ENCODE measurements at places on chromosomes 4 and X.

DNA sequence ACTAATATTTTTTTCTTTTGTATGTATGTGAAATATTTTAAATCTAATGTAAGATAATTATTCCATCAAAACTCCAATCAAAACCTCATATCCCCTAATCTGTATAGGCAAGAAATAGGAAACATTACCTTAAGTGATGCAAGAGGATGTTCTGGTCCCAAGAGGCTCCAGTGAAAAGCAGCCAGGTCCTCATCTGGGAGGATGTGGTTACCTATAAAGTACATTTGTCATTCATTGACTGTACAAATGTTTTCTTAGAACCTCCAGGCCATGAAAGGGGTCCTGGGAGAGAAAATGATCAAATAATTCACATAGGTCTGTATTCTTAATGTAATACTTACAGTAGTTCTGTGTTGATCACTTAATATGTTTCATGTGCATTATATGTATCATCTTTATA, 25.5 kb downstream of the FAM120C start:
- DNase-seq: no peak
- H3K4me1 ChIP-seq: peaks cover 2% of the 10 kb centered on the region
- no peaks in the 10 kb centered on the region for H3K27me3 ChIP-seq

DNA sequence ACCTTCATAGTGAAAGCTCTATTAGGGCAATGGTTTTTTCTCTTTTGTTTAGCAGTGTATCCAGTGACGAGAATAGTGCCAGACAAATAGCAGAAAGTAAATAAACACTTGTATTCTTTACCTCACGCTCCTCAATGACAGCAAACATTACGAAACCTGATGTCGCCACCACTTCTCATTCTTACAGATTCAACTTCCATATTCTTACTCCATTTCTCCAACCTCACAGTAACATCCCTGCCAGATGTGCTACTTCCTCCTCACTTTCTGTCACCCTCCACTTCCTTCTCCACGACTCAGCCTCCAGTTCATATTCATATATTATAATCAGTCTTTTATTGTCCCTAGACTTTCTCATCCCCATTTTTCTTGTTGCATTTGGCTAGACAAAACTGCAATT, 1956.2 kb upstream of the AGA start:
- H3K27ac ChIP-seq: no peak overlapping the region
- DNase-seq: no peak
- no peaks in the 10 kb centered on the region for H3K36me3 ChIP-seq
- no peaks in the 10 kb centered on the region for H3K27me3 ChIP-seq

DNA sequence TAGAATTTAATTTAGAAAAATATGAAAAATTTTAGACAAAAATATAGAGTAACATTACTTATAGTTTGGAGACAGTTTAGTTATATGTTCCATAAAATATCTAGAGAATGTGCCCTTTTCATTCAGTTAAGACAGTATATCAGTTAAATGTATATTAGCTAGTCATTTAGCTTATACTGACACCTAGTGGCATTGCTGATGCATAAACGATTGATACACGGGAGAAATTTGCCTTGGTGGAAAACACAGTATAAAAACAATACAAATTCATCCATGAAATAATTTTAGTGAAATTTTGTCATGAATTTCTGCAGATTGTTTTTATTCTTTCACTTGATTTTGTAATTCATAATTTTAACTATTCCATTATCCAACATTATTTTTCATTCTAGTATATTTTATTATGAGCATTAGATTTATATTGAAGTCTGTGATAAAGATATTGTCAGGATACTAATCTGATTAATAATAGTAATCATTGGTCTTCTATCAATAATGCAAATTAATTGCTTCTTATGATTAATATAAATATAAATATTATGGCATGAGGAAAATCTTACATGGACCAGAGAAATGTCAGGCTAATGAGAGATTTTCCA, 219.0 kb downstream of the TLL1 start:
- H3K36me3 ChIP-seq: no peaks in the 10 kb centered on the region
- no peak for DNase-seq
- no peaks in the 10 kb centered on the region for H3K4me1 ChIP-seq
- no peak overlapping the region for H3K4me3 ChIP-seq
- H3K27me3 ChIP-seq: peaks cover 7% of the 10 kb centered on the region
- H3K27ac ChIP-seq: no peak overlapping the region

DNA sequence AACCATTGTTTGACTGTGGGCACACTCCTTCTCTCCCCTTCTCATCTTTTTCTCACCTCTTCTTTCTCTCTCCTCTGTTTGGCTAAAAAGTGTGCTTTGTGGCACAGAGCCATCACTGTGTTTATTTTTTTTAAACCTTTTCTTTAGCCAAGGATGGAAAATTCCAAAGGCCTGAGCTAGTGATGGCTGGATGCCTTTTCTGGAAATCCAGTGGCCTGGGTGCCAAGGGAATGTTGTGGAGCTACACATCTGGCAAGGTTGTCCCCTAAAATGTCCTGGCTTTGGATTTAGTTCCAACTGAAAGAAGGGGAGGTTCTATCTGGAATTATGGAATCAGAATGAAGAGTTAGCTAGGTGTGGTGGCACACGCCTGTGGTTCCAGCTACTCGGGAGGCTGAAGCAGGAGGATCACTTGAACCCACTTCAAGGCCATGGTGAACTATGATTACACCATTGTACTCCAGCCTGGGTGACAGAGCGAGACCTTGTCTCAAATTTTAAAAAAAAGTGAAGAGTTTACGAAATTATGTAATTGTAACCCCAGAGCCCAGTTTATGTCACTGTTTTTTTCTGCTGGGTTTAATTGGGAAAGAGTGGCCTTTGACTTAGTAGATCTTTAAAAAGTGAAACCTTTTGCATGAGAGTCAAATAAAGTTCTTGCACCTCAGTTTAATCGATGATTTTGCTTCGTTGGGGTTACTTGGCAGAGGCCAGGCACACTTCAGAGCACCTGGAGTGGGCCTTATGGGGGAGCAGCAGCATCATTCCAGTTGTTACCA, 17.7 kb downstream of the DOCK11 start:
- DNase-seq: no peak
- H3K4me3 ChIP-seq: peak overlapping the region; percentile 50
- peak overlapping the region; percentile 43 for H3K27ac ChIP-seq
- no peaks in the 10 kb centered on the region for H3K27me3 ChIP-seq
- H3K4me1 ChIP-seq: peaks cover 30% of the 10 kb centered on the region
- peaks cover 7% of the 10 kb centered on the region for H3K36me3 ChIP-seq

DNA sequence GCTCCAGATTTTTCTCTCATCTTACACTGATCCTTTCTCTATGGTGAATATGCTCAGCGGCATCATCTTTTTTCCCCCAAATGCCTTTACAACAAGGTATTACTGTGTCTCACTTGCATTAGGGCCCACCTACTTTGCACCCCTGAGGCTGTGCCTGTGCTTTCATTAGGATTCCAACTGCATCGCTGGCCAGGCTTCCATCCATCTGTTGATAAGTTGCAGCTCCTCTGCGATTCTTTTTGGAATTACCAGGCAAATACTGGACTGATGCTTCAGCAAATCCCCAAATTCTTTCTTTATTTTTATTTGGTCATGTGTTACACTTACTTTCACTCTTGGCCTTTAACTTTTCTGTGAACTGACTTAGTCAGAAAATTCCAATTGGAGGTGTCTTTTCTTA, 77.3 kb downstream of the AFF2 start:
- no peaks in the 10 kb centered on the region for H3K4me1 ChIP-seq
- no peaks in the 10 kb centered on the region for H3K36me3 ChIP-seq
- DNase-seq: no peak
- no peak overlapping the region for H3K27ac ChIP-seq

GRCh38 chr4:145487631-145488030, 6.0 kb downstream of the SMAD1 start:
- H3K4me1 ChIP-seq: peaks cover 19% of the 10 kb centered on the region
- H3K27me3 ChIP-seq: no peaks in the 10 kb centered on the region
- H3K36me3 ChIP-seq: no peaks in the 10 kb centered on the region
- peak overlapping the region; percentile 63 for H3K4me3 ChIP-seq

GRCh38 chrX:108947205-108947604, 210.8 kb upstream of the IRS4 start:
- no peaks in the 10 kb centered on the region for H3K4me1 ChIP-seq
- no peak overlapping the region for H3K27ac ChIP-seq
- DNase-seq: no peak

DNA sequence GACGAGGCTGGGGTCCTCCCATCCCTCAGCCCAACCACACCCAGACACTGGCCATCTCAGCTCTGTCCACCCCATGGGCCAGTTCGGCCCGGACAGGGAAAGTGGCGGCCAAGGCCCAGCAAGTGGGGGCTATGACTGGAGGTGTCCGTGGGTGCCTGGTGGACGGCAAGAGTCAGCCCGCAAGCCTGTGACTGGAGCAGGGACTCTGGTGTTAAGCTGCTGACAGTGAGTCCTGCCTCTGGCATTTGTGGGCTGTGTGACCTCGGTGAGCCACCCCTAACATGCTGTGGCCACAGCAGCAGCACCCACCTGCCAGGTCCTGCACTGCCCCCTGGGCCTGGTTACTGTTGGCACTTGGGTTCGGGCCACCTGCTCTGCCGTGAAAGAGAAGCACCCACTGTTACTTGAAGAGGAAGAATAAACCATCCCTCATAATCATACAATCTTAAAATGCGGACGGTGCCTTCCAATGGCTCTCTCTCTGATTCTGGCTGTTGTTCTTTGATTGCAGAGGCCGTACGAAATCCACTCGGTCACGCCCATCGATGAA, 252.0 kb downstream of the EVC2 start:
- no peaks in the 10 kb centered on the region for H3K36me3 ChIP-seq
- no peak for DNase-seq
- no peaks in the 10 kb centered on the region for H3K4me1 ChIP-seq
- no peak overlapping the region for H3K4me3 ChIP-seq

GRCh38 chrX:148500423-148501385, at the start of gene AFF2:
TSS of gene AFF2 (plus strand) at chrX:148500617. CDS start at chrX:148501098, 481 bp downstream.
- peak within 1 kb of the TSS; percentile 84 for H3K4me3 ChIP-seq
- H3K36me3 ChIP-seq: no peaks in the 10 kb centered on the region
- H3K27ac ChIP-seq: no peak within 1 kb of the TSS
- no peaks in the 10 kb centered on the region for H3K27me3 ChIP-seq
- DNase-seq: peak; percentile 4

DNA sequence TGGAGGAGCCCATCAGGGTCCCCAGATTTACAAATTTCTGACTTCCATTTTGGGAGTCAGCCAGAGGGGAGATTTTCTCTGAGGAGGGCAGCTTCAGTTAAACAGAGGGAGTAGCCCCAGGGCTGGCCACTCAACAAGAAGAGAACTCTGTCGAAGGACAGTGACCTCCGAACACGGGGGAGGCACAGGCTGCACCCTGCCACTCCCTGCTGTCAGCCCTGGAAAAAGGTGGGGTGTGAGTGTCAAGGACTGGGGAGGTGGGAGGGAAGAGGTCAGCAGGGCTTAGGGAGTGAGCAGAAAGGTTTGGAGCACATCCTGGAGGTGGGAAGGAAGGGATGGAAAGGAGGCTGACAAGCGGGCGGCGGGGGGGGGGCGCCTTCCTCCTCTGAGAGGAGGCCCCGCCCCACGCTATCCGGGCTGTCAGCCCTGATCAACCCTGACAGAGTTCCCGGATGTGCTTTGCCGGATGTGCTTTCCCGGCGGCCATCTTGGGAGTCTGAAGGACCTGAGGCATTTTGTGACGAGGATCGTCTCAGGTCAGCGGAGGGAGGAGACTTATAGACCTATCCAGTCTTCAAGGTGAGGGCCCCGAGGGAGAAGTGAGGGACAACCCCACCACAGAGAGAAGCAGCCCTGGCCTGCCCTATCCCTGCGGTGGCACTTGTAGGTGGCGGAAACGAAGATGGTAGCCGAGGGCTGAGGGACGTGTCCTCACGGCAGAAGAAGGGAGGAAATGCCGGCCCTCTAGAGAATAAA, at the start of gene MAGEC1:
TSS of gene MAGEC1 (plus strand) at position 495 of the 756 bp plus-strand sequence. CDS start 1,179 bp downstream, outside the sequence.
- no peaks in the 10 kb centered on the region for H3K4me1 ChIP-seq
- H3K27ac ChIP-seq: no peak within 1 kb of the TSS
- H3K27me3 ChIP-seq: no peaks in the 10 kb centered on the region
- no peak within 1 kb of the TSS for H3K4me3 ChIP-seq
- H3K36me3 ChIP-seq: no peaks in the 10 kb centered on the region
- no peak for DNase-seq

DNA sequence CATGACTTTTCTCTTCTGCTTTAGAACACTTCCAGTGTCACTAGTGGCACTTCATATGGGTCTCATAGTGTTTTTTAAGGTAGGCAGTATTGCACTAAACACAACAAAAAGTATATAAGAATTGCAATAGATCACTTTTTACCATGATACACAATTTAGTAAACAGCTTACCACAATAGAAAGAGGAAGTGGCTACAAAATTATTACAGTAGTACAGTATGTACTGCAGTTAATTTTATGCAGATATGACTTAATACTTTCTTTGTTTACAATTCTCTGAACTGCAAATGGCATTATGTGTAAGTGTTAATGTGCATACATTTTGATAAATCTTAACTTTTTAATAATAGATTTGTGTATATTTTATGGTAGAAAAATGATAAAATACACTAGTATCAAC, 157.3 kb downstream of the RRAGB start:
- H3K4me3 ChIP-seq: no peak overlapping the region
- DNase-seq: no peak
- H3K27me3 ChIP-seq: peaks cover 4% of the 10 kb centered on the region
- H3K27ac ChIP-seq: no peak overlapping the region
- H3K4me1 ChIP-seq: no peaks in the 10 kb centered on the region
- H3K36me3 ChIP-seq: peaks cover 4% of the 10 kb centered on the region

GRCh38 chr4:159060161-159060560, 42.7 kb upstream of the RAPGEF2 start:
- DNase-seq: no peak
- H3K4me3 ChIP-seq: no peak overlapping the region
- H3K4me1 ChIP-seq: no peaks in the 10 kb centered on the region
- no peak overlapping the region for H3K27ac ChIP-seq
- H3K27me3 ChIP-seq: peaks cover 1% of the 10 kb centered on the region

All from T-helper 17 cell (primary cell).